ENCODE measurements at places on chromosomes 1 and 21. TPM values are rescaled to one million over a fixed set of nuclear protein-coding genes. Genes with fewer than 3 reads are reported as not detected.

- no peak for DNase-seq
Observed at GRCh38 chr1:200899015-200899386, 4.3 kb downstream of the INAVA start.

DNA sequence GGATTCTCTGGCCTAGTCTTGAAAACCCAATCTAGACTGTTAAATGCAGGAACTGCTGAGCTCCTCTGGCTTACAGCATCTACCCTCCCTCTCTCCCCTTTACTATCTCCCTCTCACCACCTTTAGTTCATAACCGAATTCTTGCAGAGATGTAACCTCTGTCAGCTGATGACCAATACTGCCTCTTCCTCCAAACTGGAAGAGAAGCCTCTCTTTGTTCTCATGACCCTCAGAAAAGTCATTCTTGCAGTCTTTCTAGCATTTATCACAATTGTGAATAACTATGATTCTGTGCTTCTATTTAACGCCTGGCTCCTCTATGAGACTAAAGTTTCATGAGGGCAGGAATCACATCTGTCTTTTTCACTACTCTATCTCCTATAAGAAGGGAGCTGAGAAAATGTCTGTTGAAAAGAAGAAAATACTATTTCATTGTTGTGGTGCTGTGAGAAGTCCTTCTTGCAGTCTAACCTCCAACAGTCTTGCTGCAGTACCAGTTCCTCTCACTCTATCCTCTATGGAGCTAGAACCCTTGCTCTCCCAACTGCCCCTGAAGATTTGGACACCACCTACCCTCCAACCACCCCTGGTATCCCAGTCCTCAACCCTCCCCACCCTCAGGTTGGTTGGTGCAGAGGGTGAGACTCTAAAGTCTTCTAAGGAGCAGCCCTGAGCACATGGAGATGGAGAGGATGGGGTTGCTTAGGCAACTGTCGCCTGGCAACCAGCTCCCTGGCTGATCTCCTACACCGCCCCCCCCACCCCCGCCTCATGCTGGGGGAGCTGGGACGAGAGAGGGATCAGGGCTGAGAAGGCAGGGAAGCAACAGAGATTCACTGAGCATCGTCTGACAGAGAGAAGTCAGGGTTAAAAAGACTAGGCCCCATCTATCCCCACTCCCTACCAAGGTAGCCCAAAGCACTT is 13.9 kb downstream of the MEF2D start:
- DNase-seq = no peak

DNA sequence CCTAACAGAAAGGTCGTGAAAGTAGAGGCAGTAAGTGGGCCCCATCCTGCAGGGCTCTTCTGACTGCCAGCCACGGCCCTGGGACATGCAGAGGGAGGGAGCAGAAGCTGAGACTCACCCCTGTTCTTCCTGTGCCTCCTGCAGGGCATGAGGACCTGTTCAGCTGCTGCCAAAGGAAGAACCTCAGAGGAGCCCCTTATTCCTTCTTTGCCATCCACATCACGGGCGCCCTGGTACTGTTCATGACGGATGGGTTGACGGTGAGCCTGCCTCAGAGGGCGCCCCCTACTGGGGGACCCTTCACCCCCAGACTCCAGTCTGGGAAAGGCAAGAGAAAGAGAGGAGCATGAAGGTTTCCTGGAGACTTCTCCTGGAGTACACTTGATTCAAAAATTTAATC is 47.1 kb downstream of the ELK4 start:
- no peak for DNase-seq

- DNase-seq = peak; percentile 27
Observed at GRCh38 chr1:10196976-10197375, 13.4 kb upstream of the KIF1B start.

DNA sequence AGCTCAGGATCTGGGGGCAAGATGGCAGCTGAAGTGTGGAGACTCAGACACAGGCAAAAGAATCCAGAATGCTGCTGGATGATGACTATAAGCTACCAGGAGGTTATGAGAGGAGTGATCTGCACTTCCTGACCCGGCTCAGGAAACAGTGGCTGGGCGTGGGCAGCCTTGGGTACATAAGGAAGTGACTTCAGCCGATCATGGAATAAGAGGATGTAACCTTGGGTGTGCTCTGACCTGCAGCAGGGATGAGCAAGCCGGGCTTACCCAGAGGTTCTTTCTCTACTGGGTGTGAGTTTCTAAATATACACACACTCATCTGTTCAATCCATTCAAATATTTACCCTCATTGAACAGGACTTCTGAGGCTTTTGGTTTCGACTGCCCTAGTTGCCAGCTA is 62.7 kb downstream of the CD34 start:
- DNase-seq = no peak

- no peak for DNase-seq
Observed at GRCh38 chr1:178055779-178056471, 38.0 kb upstream of the RASAL2 start.

- no peak for DNase-seq
Observed at GRCh38 chr1:58811303-58811702, 27.5 kb upstream of the JUN start.

DNA sequence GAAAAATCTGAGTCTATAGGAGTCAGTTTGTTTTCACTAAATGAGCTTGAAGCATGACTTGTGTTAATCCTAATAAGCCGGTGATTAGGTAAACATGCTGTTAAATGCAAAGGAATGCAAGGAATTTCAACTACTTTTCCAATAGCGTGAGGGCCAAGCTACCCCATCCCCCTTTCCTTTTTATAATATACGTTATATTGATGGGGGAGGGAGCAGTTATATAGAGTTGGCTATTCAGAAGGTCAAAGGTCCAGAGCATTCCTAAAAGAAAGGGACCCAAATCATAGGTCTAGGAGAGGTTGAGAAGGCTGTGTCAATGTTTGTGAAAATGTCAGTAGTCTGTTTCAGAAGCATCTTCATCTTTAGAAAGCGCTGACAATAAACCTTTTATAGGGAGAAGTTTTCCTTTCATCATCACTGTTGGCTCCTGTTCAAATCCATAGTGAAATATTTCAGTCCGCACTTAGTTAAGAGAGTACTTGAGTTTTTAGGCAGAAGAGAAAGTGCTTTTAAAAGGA is 3.8 kb downstream of the CCN1 start:
- DNase-seq = peak; percentile 86

- no peak for DNase-seq
Observed at GRCh38 chr1:106232128-106232527, 824.3 kb upstream of the PRMT6 start.

DNA sequence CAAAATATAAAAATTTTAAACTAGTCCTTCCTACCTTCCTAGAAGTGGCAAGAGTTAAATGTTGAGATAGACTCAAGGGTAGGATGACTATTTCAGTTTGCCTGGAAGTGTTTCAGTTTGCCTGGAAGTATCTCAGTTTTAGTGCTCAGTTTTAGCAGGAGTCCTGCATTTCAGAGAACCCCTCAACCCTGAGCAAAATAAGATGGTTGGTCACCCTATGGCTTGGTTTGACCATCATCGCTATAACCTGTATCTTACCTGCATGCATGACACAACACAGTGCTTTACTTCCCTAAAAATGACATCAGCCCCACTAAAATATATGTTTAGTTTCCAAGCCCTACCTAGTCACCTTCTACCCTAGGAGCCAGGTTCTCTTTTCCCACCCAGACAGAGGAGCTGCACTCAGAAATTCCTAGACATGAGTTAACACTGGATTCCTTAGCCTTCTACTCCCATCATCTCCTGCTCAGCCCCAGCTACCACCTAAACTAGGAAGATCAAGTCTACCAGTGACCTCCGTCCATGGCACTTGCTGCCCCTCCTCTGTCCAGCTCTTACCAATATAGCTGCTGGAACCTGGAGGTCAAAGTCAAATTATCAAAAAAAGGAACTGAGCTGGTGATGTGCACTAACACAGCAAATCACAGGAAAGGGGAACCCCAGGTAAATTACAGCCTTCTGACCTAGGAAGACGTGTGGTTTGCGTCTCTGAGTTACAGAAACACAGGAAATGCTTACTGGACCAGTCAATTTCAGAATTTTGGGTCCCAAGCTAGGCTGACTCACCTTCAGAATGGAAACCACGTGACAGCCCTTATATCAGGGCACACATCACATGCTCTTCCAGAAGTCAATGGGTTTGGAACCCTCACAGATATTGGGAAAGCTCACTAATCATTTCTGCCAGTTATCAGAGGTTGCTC is 2.2 kb upstream of the G0S2 start:
- DNase-seq = no peak

DNA sequence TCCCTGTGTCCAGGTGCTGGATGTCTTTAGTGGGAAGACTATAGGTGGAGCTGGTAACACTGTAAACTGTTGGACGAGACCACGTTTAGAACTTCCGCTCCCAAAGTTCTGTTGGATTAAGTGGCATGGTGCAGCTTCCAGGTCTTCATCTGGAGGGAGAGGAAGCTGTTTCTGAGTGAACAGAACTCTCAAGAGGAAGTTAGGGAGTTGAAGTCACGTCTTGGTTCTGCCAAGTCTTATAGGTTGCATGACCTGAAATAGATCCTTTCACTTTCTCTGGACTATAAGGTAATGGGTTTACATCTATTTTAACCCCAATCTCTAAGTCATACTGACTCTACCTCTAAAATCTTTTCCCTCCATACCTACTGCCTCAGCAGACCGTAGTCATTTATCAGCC is 97.4 kb upstream of the TNR start:
- DNase-seq = no peak

DNA sequence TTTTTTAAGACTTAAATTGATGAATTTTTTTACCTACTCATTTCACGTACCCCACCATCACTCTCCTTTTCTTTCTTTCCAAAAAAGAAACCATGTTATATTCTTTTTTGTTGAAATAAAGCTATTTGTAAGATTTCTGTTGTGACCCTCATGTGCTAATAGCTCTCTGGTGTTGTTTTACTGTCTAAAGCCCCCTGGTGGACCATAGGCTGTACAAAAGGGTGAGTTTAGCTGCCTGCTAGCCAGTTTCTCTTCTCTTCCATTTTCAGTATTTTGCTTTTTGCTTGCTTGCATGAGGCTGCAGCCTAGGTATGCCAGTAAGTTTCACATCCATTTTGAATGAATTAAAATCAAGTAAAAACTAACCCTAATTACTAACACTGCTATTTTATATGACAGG is 15.6 kb upstream of the VAMP3 start:
- DNase-seq = no peak

DNA sequence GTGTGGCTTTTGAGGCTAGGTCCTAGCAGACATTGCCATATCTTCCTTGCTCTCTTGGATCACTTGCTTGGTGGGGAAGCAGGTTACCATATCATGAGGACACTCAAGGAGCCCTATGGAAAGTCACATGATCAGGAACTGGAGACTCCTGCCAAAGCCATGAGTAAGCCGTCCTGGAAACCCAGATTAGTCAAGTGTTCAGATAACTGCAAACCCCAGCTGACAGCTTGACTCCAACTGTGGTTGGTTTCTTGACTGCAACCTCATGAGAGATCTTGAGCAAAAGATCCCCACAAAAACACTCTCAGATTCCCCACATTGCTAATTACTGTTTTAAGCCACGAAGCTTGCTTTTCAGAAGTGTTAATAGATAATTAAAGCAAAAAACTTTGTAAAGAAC is 58.6 kb downstream of the CACNA1E start:
- DNase-seq = no peak

DNA sequence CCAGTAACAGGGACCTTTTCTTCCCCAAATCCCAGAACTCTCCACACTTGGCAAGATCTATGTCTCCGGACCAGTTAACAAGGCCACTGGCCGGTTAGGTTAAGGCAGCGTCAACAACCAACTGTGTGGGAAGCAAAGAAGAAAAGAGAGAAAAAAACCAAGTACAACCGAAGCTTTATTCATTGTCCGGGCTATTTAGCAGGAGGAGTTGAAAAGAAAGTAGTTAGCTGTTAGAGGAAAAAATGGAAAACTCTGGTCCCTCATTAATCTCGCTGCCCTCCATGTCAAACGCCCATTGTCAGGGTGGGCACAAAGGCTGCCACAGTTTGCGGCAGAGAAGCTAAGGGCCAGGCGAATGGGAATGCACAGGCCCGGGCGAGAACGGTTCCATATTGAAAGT is 49.3 kb upstream of the GRIK3 start:
- no peak for DNase-seq

DNA sequence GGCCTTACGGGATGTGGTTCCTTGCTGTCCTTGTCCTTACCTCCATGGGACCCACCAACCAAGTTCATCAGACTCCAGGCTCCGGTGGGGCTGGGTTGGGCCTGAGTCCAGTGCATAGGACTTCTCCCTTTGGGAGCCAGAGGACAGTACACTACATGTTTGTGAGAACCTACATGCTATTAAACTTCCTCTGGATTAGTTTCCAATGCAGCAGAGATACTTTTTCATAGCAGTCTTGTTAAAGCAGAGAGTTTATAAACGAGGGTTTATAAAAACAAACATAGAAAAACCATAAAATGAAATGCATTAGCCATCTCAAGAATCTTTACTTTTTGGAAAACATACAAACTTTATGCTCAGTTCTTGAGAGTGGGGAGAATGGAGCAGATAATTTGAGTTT is 33.4 kb downstream of the INKA2 start:
- peak; percentile 15 for DNase-seq

GRCh38 chr1:162383516-162383915 is 2.0 kb downstream of the C1orf226 start:
- DNase-seq = no peak

The KPNA6 gene
- 54.4 TPM for polyA plus RNA-seq

The SLC44A3 gene
- polyA plus RNA-seq = 3.2 TPM

The BEND5 gene
- 0.74 TPM for polyA plus RNA-seq

The PROK1 gene
- not detected for polyA plus RNA-seq

The DYNLT4 gene
- not detected for polyA plus RNA-seq

The CFHR1 gene
- 0.07 TPM for polyA plus RNA-seq

The DNM3 gene
- polyA plus RNA-seq = 0.46 TPM

The BSDC1 gene
- polyA plus RNA-seq = 45.3 TPM

The CREB3L4 gene
- polyA plus RNA-seq = 7.7 TPM

The FCGR3B gene
- not detected for polyA plus RNA-seq

The FAM76A gene
- 4.9 TPM for polyA plus RNA-seq
